Urinary bladder (tissue), 4 donors: ENCODE measurements at places on chromosomes 4 and X. TPM values are rescaled to one million over a fixed set of nuclear protein-coding genes. Genes with fewer than 3 reads are reported as not detected.

GRCh38 chrX:11837437-11837836 is 79.4 kb downstream of the MSL3 start:
- DNase-seq = no peak

COL25A1 gene
- 1.4 TPM for polyA plus RNA-seq

ETDB gene
- polyA plus RNA-seq = not detected

GRCh38 chr4:56371426-56372220 is 15.7 kb downstream of the AASDH start:
- DNase-seq = no peak

CPZ gene
- polyA plus RNA-seq = 54.1 TPM

GRCh38 chr4:148061795-148062194 is 329.9 kb downstream of the ARHGAP10 start:
- no peak for DNase-seq
